Renal cortical epithelial cell (primary cell): ENCODE measurements at places on chromosomes 7 and 10. TPM values are rescaled to one million over a fixed set of nuclear protein-coding genes. Genes with fewer than 3 reads are reported as not detected.

DNA sequence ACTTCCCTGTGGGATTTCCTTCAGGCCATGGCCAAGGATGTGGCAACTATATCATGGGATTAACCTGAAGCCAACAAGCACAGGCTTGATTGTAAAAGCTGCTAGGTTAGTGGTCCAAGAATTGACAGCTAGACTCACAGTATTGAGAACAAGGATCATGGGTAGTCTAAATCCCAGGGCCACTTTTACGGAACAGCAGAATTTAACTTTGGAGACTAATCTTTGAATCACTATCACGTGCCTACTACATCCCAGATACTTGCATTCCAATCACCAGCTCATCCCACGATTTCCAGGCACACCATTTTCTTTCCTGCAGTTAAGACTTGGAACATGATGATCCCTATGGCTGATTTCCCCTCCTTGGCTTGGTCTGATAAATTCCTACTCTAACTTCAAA is 65.6 kb upstream of the ADO start:
- peak; percentile 51 for DNase-seq

DNA sequence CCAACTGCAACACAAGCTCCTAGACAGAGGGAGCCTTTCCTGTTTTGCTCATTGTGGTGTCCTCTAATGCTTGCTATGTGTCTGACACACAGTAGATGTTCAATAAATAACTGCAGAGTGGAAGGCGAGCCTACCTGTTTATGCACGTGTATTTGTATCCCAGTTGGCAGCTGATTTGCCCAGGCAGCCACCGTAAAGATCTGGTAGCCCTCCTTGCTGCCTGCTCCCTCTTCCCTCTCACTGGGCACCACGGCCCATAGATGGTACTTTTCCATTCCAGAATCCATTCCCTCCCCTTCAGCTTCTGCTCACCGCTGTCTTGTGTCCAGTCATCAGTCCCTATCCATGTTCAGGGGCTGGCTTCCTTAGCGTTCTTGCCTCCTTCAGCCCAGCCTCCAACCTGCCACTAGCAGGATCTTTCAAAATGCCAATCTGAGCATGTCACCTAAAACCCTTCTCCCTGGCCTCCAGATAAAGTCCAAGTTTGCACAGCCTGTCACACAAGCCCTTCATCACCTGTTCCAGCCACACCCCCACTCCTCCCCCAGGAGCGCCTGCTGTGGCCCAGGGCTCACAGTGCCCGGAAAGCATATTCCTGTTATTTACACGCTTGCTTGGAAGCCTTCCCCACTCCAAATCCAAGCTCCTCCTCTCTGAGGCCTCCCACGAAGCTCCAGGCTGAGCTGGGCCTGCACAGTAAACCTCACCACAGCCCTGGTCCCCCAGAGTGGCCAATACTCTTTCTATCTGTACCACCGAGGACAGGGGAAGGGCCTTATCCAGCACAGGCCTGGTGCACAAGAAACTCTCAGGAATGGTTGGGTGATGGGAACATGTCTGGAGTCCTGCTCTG is 21.0 kb downstream of the ZCCHC24 start:
- DNase-seq, result no peak

- peak; percentile 9 for DNase-seq
Measured at GRCh38 chr10:67923551-67923950, 39.1 kb downstream of the SIRT1 start.

- no peak for DNase-seq
Measured at GRCh38 chr10:127332631-127333030, 136.2 kb upstream of the INSYN2A start.

GRCh38 chr10:71220689-71221540 is 8.5 kb downstream of the UNC5B start:
- DNase-seq, result no peak

- DNase-seq, result no peak
Measured at GRCh38 chr7:74271742-74272141, 17.5 kb upstream of the CLIP2 start.

- DNase-seq, result no peak
Measured at GRCh38 chr10:83908506-83908905, 230.8 kb upstream of the GHITM start.

GRCh38 chr10:115860182-115861107 is 412.6 kb downstream of the GFRA1 start:
- no peak for DNase-seq

DNA sequence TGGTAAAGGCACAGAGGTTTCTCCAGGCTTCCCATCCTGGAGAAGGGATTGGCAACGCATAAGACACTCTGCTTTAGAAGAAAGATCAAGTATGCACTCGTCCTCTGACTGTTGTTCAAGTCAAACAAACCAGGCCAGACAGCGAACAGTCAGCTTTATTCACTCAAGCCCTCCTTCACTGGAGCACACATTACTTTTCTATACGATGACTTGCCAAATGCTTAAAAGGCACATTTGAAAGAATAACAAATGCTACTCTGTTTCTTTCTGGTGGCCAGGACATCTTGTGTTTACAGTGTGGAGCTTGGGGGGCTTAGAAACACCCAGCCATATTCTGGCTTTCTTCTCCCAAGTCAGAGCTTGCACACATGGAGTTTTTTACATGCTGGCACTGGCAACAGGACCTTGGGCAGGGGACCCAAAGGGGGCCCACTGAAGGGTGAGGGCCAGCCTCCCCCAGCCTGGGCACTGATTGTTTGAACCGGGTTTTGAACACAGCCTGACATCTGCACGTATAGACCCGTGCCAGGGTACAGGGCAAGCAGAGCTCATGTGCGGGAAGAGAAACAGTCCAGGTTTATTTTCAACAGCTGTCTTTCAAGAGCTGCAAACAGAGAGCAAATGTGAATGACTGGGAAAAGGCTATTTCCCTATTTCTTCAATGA is 33.3 kb upstream of the FGFR2 start:
- DNase-seq, result no peak

- no peak for DNase-seq
Measured at GRCh38 chr7:27351786-27352185, 109.2 kb downstream of the EVX1 start.

Gene CPA2
- total RNA-seq, result not detected in 2 replicates

DNA sequence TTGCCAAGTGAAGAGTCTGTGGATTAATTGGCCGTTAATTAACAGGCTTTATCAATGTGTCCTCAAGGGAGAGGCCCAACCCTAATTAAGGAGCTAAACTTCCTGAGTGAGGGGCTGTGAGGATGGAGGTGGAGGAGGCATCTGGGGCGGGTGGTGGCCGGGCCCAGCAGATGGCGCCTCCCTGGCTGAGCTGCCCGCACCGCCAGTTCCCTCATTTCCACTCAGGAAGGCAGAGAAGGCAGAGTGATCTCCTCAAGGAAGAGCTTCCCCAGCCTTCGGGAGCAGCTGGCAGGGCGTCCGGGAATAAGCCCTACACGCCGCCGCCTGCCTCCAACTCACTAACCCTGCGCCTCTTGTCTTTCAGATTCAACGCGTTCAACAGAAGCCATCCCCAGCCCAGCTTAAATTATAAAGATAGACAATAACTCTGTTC is 112.2 kb downstream of the CYTH3 start:
- no peak for DNase-seq
